ENCODE measurements at places on chromosomes 12 and 14.

DNA sequence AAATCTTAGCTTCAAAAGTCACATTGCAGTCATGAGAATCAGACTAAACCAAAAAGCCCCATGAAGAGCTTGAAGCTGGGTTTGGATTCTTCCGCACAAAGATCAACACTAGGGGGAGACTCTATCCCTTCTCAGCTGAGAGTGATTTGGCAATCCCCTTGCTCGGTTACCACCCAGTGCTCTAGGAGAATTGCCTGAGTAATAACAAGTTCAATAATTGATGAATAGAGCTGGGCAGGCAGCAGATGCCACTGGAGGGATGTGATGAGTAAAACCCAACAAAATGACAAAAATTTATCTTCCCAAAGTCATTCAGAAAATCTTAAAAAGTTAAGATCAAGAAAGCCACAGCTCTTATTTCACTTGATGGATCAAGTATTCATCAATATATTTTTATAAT lies 185.6 kb upstream of the ARID2 start:
- DNase-seq, result peak; percentile 80

GRCh38 chr12:105485321-105485910 lies 154.9 kb downstream of the C12orf75 start:
- no peak for DNase-seq

GRCh38 chr14:73244541-73245290 lies 7.4 kb downstream of the PAPLN start:
- no peak for DNase-seq

DNA sequence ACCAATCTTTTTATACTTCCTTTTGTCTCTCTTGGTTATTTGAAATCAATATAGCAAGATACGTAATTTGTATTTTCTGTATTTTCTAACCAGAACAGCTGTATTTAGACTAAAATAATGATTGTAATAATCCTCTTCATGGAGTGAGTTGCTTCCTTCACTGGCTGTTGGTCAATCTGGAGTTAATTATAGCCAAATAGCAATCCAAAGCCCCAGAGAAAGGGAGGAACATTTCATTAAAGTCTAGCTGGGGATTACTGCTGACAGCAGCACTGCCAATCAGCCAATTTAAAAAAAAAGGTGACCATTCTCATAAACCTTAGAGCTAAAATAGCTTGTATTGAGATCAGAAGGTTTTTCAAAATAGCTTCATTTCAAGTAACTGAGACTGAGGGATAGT lies 118.0 kb downstream of the TRHDE start:
- no peak for DNase-seq

DNA sequence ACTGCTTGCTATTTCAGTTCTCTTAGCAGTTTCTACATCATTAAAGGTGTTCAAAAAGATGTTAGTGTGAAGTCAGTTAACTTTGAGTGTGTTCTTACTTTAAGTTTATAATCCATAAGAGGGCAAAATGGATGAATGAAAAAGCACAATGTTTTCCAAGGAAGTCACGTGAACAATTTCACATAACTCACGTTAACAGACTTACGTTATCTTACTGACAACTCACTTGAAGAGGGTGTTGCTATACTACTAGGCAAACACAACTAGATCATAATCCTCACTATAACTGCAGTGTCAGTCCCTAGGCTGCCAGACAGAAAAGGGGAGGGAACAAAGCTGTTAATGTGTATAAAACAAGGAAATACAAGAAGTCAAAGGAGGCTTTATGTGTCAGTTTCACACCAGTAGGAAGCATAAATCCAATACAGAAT lies 6.4 kb downstream of the SLC2A13 start:
- DNase-seq, result no peak

GRCh38 chr14:100844082-100844408 lies 18.1 kb downstream of the MEG3 start:
- DNase-seq, result no peak

DNA sequence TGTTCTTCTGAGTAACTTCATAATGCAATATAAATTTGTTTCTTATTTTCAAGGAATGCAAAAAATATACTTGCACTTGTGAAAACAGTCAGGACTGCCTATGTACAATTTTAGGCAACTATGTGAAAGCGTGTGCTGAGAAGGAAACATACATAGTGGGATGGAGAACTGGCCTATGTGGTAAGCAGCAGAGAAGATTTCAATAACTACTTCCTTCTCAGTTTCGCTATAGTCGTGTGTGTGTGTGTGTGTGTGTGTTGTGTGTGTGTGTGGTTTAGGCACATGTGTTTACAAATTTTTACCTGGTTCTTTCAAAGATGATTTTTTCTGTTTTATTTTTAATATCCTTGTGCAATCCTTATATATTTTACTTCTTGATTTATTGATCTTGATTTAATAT lies 211.8 kb downstream of the LRRK2 start:
- DNase-seq, result no peak

DNA sequence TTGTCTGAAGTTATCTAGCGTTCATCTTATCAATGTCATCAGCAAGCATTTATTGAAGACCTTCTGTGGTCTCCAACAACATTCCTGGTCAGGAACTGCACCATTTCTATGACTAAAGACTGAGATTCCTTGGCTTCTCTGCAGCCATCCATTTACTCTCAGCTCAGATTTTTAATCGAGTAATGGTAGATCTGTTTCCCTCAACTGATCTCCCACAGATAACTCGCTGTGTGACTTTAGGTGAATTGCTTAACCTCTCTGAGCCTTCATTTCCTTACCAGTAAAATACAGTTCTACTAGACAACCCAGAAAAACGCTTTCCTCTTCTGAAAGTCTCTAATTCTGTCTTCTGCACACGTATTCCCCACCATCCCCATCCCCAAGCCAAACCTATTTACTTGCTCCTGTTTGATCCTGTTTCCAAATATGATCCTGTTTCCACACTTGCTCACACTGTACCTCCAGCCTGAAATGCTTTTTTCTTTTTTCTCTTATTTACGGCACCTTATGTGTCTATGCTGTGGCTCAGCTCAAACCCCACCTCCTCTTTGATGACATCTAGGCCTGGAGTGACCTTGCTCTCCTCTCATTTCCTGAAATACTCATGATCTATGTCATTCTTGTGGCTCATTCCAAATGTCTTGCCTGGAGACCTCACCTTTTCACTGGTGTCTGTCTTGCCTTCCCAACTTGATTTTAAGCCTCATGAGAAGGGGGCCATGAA lies 21.8 kb downstream of the PLXNC1 start:
- DNase-seq, result no peak

- no peak for DNase-seq
Measured at GRCh38 chr14:94382099-94382715, 6.2 kb downstream of the SERPINA1 start.

GRCh38 chr12:73531752-73532151 lies 1005.9 kb upstream of the ATXN7L3B start:
- DNase-seq, result no peak
